Stimulated activated CD8-positive, alpha-beta memory T cell treated with anti-CD3 and anti-CD28 coated beads, Interleukin-2, amount 100 ng/mL, for 1 hour (primary cell): ENCODE measurements at places on chromosomes 3 and 15.

GRCh38 chr3:63029921-63030320, 154.7 kb upstream of the CADPS start:
- DNase-seq = no peak

DNA sequence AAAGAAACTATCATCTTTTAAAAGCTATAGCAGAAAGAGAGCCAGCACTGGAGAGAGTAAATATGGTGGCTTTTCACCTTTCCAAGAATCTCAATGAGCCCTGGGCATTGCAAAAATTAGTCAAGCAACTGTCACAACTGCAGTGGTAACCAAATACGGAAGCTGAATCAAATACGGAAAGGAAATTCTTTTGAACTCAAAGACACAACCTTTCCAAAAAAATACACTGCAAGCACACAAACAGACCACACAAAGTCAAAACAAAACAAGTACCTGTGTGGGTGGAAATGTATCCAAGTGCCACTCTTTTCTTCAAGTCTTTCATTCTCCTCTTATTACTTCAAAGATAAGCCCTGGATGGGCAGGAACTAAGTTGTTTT, 17.6 kb downstream of the VGLL4 start:
- no peak for DNase-seq

DNA sequence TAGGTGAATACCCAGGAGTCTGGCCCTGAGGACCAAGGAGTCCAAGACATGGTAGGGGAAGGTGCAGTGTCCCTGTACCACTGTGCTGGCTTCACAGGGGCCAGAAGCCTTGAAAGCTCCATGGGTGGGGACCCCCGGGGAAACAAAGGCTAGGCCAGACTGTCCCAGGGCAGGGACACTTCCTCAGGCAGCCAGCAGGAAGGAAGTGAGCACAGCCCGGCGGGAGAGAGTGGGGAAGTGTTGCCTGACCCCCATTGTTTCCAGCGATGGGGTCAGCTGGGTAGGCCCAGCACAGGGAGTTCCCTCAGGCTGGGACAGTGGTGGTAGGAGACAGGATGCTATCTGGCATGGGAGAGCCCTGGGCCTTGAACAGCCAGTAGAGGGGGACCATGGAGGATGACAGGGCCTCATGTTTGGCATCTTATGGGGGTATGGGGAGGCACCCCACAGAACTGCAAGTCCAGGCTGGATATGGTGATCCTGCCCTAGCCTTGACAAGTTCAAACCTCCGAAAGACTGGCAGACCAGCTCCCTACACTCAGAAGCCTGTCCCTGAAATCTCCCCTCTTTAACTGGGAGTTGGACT, 1.2 kb upstream of the HYAL2 start:
- DNase-seq = no peak

DNA sequence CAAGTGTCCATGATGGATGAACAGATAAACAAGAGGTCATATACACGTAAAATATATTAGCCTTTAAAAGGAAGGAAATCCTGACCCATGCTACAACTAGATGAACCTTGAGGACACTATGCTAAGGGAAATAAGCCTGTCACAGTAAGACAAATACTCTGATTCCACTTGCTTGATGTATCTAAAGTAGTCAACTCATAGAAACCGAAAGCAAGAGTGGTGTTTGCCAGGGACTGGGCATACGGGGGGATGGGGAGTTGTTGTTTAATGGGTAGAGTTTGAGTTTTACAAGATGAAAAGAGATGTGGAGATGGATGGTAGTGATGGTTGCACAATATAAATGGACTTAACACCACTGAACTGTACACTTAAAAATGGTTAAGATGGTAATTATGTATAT, 65.4 kb downstream of the C3orf70 start:
- no peak for DNase-seq

DNA sequence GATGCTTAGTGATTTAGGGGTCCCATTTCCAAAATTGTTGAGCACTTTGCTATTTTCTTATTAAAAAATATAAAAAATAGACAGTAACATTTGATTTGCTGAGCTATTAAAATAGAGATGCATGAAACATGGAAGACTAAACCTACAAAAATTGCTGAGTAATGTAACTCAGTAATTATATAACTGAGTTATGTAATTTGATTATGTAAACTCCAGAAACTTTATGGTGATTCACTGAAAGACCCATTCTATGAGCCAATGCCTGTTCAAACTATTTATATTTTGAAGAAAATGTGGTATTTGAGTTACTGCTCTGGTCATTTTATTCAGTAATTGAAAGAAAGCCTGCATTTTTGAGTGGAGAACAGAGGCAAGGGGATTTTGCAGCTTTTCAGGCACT, 1221.5 kb upstream of the ALCAM start:
- no peak for DNase-seq

GRCh38 chr3:125587039-125587648, 8.2 kb downstream of the OSBPL11 start:
- no peak for DNase-seq

DNA sequence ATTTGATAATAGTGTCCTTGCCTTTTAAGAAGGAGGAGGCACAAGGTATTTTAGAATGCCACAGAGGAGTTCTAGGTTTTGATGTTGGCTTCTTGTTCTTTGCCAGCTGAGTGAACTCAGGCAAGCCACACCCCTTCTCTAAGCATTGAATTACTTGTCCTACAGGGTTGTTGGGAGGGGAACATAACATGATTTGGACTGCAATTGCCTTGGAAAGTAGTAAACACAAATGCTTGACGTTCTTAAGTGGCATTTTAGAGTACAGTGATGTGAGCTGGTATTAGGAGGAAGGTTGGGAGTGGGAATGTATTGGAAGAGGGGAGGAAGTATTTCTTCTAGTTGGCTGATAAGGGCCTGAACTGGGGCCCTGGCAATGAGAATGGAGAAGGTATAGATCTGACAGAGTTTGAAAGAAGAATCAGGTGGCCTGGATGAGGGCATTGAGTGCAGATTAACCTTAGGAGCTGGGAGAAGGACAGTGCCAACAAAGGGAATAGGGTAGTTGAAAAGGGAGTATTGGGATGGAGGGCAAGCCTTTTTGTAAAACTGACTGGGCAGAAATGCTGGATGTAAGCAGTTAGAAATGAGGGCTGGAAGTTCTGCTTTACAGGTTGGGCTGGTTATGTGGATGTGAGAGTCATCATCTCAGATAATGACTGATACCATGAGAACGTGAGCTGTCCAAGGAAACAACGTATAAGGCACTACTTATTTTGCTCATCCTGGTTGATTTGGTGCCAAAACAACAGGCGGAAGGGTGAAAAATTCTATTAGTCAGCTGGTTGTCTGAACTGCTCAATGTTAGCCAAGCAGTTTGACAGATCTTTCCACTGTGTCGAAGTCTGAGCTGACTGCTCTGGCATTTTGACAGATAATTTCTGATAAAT, 16.7 kb downstream of the KAT2B start:
- DNase-seq = no peak

GRCh38 chr3:171049861-171050444, 23.4 kb upstream of the SLC2A2 start:
- no peak for DNase-seq

DNA sequence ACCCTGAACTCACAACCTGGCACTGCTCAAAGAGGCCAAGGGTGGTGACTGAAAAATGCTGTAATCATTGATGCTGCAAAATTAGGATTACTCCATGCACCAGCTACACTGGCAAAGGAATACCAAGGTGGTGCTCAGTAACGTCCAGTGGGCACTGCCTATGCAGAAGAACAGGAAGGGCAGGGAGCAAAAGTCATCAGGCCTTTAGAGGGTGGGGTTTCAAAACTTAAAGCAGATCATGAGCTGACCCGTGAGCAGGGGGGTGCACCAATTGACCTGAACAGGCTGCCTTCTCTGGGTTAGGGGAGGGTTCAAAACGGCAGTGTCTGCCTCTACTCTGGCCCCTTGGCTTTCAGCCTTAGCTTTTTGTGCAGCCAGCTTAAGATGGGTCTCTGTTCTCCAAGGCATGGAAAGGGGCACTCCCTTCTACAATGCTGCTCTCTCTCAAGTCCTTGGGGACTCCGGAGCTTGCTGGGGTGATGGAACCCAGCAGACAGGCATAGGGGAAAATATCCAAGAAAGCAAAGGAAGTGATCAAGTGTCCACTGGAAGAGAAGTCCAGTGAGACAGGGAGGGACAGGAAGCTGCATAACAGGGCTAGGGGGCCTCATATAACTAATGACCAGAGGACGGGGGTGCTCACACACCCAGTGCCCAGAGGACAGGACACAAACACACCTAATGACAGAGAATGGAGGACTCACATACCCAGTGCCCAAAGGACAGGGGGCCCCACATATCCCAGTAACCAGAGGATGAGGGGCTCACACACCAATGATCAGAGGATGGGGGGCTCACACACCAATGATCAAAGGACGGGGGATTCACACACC, 11.4 kb downstream of the RAB6B start:
- no peak for DNase-seq

DNA sequence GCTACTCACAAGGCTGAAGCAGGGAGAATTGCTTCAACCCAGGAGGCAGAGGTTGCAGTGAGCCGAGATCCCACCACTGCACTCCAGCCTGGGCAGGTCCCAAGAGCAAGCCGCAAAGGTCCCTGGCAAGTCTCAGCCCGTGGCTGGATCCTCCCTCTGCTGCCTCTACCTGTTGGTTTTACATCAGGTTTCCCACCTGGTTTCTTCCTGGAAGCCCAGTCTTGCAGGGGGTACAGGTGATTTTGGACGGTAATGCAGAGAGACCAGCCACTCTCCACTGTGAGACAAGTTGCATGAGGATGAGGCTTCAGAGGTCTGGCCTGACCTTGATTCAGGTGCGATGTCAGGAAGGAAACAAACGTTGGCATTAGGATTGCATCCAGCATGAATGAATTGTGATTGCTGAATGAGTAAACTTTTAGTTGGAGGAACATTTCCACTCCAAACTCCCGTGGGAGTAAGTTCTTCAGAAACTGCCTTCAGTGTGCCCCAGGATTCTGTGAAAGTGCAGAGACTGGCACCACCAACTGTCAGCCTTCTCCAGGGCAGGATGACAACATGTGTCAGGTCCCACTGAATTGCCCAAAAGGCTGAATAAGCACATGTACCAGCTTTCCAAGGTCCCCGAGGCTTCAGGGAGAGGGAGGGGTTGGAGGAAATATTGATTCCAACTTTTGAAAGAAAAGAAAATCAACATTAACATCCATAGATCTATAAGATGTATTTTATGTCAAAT, 189.4 kb downstream of the TJP1 start:
- DNase-seq = no peak

DNA sequence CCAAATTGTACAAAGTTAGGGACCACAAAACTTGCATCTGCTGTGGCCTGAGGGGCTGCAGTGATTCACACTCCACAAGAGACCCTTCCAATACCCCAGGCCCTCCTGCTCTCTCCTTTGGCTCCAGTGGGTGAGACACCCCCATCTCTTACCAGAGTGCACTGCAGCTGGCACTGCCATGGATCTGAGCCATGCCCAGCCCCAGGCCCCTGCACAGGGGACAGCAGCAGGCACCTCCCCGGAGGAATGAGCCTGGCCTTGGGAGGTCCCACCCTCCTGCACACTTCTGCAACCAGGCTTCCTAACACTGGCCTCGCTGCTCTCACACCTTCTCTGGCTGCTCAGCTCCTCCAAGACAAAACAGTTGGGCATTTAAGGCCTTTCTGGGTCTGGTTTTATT, 16.3 kb upstream of the TSPAN3 start:
- no peak for DNase-seq

DNA sequence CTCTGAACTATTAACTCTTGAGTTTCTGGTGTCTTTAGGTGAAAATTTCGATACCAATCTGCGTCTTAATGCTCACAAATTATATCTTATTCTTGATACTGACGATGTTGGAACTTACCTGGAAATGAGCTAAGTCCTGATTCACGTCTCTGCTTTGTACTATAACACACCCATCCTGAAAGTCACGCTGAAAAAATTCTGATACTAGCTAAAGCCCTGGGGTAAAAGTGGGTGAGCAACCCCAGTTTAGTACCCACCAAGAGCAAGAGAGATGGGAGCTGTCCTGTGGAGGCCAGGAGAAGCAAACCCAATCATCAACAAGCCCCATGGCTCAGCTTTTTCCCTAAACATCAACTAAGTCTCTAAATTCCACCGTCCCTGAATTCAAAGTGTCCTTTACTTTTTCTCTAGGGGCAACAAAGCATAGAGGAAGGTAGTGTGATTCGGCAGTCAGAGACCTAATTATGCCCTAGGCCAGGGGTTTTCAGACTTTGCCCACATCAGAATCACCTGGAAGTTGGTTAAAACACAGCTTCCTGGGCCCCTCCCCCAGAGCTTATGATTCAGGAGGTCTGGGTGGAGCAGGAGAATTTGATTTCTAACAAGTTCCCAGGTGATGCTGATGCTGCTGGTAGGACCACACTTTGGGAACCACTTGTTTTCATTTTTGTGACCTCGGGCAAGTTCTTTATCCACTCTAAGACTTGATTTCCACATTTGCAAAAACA, 90.2 kb downstream of the OSBPL10 start:
- no peak for DNase-seq

DNA sequence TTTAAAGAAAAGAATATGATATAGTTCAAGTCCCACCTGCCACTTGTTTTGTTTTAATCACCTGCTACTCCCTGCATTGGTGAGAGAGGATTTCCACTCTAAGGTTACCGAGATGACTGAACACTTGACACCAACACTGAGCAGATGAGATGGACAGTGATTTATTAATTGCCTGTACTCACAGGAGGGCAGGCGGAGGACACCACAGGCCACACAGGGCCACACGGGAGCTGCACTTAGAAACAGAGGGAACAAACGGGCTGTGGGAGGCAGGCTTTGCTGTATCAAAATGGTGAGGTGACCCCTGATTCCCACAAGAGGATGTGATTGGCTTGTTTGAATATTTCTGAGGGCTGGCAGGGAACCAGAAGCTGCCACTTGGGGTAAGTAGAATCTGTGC, 10.8 kb downstream of the MINAR1 start:
- no peak for DNase-seq

DNA sequence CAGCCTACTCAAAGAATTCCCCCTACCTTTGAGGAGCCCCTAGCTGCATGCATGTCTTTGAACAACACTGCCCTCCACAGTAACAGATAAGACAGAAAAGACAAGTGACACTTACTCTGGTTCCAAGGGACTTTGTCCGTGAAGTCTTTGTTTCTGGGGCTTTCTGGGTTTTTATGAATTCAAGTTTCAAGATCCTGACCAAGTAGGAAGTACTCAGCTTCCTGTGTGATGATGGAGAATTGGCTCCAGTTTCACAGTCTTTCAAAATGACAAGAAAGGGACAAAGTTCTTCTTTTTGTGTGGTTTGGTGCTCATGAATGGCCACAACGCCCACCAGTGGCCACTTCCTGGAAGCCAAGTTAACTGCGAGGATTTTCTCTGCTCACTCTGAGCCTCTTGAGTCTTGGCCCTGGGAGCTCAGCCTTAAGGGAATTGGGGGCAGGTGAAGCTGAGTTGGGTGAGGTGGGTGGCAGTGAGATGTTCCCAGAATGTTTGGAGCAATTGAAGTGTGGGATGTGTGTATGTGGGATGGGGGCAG, at the start of gene CCR1:
CCR1 (minus strand) TSS at position 147 of the 538 bp plus-strand sequence. CDS start 4,000 bp downstream, outside the sequence.
- DNase-seq = no peak

- no peak for DNase-seq
These were observed 317.8 kb downstream of the SHQ1 start for GRCh38 chr3:72530426-72530825.

DNA sequence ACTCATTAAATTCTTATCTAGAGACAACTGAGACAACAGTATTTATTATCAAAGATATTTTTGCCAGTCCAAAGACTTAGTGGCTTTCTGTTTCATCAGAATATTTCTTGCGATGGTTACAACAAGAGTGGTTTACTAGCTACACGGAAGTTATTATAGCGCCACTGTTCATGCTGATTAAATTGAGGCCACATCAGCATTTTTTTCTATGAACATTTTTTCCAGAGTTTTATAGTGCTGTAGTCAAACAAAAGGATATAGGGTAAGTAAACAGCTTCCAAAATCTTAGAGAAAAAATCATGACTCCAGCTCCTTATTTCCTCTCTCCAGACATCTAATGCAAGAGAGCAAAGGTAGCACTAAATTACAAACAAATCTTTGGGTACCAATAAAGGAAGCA, 1264.4 kb downstream of the ZPLD1 start:
- DNase-seq = no peak
